DMS53 (cell line): ENCODE measurements at places on chromosomes 5 and 9.

DNA sequence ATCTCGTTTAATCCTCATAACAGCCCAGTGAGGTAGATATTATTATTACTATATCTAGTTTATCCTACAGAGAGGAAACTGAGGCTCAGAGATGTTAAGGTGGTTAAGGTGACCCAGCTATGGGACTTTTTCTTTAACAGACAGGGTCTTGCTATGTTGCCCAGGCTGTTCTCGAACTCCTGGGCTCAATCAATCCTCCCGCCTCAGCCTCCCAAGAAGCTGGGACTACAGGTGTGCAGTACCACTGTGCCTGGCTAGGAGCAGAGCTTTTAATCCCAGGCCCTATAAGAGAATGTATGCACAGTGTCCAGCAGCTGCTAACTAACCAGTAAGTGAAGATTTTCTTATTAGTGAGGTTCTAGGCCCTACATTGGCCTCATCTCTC is 62.4 kb downstream of the PCDH1 start:
- DNase-seq = no peak

DNA sequence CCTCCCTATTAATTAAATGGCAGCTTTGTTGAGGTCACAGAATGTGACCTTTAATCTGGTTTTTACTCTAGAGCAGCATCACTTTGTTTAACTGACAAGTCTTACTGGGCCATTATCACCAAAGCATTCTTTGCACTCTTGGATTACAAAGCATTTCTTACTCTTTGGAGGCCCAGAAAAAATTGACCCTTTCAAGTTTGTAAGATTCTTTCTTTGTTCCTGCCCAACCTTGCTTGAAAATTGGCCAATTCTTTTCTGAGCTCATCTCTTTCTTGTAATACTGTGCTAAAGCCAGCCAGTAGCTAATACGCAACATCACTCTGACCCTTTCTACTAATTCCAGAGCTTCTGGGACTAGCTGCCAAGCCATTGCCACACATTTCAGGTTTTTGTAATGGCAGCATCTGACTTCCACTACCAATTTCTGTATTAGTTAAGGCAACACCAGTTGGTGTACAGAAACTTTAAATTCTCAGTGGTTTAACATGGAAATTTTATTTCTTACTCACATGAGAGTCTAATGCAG is 131.6 kb downstream of the PRDM6 start:
- no peak for DNase-seq

DNA sequence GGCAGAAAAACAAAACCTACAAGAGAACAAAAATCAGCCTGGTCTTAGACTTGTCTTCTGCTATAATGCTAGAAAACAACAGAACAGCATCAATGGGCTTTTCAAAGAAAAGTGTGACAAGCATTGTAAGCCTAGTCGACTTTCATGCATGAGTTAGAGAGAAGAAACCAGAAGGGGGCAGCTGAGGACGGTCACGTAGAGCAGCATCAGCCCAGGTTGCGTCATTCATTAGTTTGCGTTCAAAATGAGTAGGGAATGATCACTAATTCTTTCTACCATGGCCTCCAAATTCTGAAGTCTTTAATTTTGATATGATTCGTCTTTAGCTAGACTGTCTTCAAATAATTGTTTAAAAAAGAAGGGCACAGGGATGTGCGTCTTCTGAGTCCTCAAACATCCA is 4.7 kb upstream of the ISCA1 start:
- peak; percentile 35 for DNase-seq

DNA sequence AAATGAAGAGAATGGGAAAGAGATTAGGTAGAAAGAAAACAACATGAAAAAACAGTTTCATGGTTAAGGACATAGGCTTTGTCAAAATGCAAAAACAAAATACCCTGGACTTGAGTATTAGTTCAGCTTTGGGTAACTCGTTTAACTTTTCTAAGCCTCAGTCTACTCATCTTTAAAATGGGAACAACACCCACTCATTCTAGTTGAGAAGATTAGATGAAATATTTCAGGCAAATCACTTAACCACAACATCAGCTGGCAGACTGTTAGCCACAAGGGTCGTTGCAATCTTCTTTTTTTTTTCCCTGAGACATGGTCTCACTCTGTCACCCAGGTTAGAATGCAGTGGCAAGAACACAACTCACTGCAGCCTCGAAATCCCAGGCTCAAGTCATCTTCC is 185.6 kb downstream of the DCP2 start:
- no peak for DNase-seq

GRCh38 chr9:26457151-26457550 is 435.5 kb downstream of the CAAP1 start:
- DNase-seq = peak; percentile 83
